SW 1271 (cell line): ENCODE measurements at places on chromosomes 2 and 18.

- no peak for DNase-seq
These were observed 116.7 kb upstream of the COPS8 start for GRCh38 chr2:236968880-236969534.

- DNase-seq = no peak
These were observed 1.7 kb upstream of the EML4 start for GRCh38 chr2:42167458-42167857.

GRCh38 chr2:9144046-9144445 lies 62.6 kb upstream of the ASAP2 start:
- DNase-seq = no peak

DNA sequence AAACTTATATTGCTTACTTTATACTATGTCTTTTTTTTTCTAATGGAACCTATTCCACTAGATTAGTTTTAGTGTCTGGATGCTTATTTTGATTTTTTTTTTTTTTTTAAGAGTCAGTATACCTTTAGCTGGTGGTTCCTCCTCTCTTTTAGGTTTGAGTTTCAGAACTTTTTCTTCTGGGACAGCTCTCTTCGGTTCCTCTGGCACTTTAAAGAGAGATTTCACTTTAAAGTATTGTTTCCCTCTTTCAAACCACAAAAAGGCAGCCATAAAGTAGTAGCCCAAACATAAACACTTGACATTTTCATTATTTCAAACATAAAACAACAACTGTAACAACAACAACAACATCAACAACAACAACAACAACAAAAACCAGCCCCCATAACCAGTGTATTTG lies 123.3 kb downstream of the TTN start:
- DNase-seq = no peak

GRCh38 chr18:49630246-49630699 lies 68.4 kb downstream of the LIPG start:
- DNase-seq = no peak

- DNase-seq = peak; percentile 28
These were observed 9.5 kb downstream of the KCMF1 start for GRCh38 chr2:84980263-84980983.

DNA sequence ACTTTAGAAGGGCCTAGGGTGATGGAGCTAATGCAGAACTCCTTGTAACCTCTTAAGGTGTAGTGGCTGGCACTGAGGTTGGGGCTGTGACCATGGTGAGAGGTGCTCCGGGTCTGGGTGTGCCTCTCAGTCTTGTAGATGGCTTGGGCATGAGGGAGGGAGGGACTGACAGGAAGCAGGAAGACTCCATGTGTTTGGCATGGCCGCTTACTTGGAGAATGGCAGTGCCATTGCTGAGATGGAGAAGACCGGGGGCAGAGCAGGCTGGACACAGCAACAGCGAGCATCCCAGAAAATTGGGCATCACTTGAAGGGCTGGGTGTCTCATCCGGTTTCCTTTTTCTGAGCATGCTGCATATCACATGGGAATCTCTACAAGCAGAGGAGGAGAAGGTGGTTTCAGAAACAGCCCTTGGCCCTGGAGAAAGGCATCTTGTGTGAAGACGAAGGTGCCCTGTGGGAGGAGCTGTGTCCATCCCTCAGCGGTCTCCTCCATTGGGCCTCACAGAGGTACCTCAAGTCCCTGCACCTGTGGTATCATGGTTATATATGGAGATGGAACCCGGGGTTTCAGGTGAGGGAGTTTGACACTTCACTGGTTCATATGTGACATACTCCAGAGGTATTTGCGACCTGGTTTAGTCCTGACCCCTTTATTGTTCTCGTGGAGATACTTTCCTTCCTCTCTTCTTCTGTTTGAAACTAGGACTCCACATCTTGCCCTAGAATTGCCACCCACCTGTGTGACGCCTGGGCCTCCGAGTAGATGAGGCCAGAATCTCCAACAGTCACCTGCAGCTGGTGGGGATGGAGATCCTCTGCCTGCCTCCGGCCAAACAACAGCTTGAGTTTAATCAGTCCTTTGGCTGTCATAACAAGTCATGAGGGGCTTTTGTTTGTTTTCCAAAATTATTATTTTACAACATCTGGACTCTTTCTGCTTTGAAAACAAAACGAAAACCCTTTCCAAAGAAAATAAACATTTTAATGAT lies 45.6 kb downstream of the INPP4A start:
- DNase-seq = no peak

- no peak for DNase-seq
These were observed 165.7 kb upstream of the KCNJ3 start for GRCh38 chr2:154532763-154533162.

GRCh38 chr2:126707191-126707590 lies 51.2 kb downstream of the GYPC start:
- DNase-seq = no peak

GRCh38 chr2:142813830-142814829 lies 63.3 kb upstream of the KYNU start:
- no peak for DNase-seq

- no peak for DNase-seq
These were observed 19.4 kb upstream of the KIF1A start for GRCh38 chr2:240839152-240840143.

GRCh38 chr2:217611626-217612127 lies 391.1 kb downstream of the TNS1 start:
- DNase-seq = no peak

DNA sequence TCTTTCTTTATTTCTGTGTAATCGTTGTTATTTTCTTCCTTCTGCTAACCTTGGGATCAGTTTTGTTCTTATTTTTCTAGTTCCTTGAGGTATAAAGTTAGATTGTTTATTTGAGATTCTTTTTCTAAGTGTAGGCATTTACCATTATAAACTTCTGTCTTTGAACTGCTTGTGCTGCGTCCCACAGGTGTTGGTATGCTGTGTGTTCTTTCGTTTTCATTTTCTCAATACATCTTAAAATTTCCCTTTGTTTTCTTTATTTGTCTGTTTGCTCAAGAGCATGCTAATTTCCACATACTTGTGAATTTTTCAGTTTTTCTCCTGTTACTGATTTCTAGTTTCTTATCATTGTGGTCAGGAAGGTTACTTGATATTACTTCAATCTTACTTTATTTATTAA lies 873.8 kb upstream of the GCFC2 start:
- no peak for DNase-seq

GRCh38 chr2:105954891-105955290 lies 210.2 kb downstream of the NCK2 start:
- no peak for DNase-seq

DNA sequence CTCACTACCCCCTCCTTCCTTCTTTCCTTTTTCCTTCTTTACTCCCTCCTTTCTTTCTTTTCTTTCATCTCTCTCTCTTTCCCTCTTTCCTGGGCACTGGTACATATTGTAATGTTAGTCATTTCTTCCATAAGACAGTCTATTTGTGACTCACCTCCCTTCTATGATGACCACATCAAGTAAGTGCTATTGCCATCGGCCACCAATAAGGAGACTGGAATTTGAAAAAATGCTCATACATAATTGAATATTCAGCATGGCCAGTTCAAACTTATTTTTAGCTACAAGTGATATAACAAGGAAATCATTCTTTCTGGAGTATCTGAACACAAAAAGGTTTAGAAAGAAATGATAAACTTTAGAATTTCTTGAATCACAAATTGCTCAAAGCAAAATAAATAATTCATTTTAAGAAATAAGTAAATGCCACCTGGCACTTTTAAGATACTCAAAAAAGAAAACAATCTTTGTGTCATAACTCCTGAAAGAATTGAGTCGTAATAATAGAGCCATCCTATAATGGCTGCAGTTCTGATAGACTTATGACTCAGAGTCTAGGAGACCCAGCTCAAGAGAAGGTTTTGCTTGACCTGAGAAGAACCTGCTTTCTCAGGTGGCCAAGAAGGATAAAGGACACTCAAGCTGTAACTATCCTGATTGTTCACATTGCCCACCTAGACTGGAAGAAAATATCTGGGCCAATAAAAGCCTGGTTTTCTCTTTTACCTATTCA lies 51.6 kb upstream of the CCBE1 start:
- peak; percentile 9 for DNase-seq

- no peak for DNase-seq
These were observed 137.3 kb upstream of the CWC22 start for GRCh38 chr2:180144338-180144813.

DNA sequence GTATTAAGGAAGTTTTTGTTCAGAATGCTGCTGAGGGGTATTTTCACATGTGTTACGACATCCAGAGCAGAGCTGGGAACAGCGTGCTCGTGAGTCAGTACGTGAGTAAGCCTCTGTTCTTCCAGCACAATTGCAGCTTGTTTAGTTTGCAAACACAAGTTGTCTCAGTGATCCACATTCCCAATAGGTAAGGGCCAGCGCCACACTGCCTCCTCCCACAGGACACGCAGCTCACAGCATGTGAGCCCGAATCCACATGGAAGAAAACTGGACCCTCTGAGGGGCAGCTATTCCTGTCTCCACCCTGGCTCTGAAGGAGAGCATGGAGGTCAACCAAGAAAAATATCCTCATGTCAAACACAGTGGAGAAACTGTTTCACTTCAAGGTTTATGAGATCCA lies 173.9 kb upstream of the PID1 start:
- peak; percentile 50 for DNase-seq

DNA sequence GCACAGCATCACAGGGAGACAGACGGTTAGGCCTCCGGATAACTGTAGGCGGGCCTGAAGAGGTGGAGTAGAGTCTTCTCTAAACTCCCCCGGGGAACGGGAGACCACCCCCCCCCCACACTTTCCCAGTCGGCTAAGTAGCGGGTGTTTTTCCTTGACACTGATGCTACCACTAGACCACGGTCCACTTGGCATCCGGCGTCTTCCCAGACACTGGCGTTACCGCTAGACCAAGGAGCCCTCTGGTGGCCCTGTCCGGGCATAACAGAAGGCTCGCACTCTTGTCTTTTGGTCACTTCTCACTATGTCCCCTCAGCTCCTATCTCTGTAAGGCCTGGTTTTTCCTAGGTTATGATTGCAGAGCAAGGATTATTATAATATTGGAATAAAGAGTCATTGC lies 25.7 kb upstream of the NCL start:
- no peak for DNase-seq

DNA sequence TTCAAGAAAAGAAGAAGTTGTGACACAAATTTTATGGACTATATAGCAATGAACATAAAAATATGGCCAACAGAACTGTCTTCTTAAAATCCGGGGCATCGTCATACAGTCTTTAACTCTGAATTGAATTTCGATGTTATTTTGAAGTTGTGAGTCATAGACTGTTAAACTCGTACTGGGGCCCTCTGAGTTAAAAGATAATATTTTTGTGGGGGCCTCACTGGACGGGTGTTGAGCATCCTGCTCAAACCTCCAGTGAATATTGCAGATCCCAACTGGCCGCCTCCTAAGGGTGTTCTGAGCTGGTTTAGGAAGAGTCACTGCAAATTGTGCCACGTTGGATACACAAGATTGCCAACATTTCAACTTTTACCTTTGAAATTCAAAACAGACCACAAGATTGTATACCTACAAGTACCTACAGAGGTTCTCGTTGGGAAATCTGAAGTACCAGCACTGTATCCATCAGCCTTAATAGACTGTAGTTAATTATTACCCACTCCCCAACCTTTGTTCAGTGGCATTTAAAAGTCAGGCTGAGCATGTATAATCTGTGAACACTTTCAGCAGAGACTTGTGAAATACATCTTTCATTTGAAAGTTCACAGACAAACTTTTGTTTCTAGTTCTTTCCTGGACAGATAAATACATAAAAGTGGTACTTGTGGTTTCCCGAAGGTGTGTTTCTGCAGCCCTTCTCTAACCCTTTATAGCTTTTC lies 27.8 kb downstream of the KLHL23 start:
- DNase-seq = no peak

DNA sequence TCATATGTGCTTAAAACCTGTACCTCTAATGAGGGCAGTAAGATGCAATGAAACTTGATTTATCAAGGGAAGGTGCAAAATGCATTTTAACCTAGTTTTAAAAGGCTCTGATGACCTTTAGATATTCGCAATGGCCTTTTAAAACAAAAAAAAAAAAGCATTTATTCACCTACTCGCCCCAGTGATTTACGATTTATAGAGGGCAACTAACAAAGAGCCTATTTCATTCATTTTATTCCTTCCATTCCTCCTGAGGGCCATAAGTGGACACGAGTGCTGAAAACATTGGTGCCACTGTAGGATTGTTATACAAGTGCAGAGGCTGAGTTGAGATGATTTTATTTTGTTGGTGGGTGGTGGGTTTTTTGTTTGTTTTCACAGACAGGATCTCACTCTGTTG lies 48.1 kb downstream of the RNF152 start:
- DNase-seq = no peak

GRCh38 chr2:68441179-68441993 lies 25.7 kb downstream of the FBXO48 start:
- peak; percentile 40 for DNase-seq

DNA sequence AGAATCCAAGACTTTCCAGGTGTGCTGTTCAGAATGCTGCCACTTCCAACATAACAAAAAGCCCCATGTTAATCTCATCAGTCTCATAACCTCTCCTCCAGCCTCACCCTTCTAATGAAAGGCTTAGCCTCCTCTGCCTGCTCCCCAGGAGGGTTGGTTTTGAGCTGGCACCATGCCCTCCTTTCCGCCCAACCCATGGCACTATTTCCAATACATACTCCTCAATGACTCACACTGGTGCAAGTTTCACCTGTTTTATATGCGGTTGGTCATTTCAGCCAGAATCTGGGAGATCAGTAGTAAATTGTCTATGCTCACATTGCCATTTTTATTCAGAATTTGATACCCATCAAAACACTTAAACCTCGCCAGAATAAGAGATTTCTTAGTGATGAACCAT lies 157.6 kb upstream of the NRP2 start:
- no peak for DNase-seq

- no peak for DNase-seq
These were observed 313.7 kb downstream of the CYP26B1 start for GRCh38 chr2:71833855-71834560.

DNA sequence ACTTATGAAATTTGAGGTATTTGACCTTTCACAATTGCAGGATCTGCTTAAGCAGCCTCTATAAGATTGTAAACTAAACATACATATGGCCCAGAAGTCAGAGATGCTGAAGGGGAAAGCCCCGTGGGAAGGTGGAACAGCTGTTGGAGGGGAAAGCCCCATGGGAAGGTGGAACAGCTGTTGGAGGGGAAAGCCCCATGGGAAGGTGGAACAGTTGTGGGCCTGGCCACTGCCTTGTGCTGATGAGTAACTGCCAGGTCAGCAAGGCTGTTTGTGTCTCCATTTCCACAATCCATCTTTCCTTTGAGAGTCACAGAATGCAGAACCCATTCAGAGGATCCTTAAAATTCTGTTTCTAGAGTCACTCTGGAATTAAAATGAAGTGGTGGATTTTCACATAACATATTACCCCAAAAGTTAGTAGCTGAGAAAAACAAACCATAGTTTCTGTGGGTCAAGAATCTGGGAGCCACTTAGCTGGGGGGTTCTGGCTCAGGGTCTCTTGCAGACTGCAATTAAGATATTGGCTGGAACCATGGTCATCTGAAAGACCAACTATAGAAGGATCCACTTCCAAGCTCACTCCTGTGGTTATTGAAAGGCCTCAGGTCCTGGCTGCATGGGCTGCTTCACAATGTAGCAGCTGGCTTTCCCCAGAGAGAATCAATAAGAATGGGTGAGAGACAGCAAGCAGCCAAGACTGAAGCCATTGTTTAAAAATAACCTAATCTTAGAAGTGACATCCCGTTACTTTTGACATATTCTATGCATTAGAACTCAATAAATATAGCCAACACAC lies 86.6 kb upstream of the CAVIN2 start:
- no peak for DNase-seq
